ENCODE measurements at places on chromosomes 16 and 17.

DNA sequence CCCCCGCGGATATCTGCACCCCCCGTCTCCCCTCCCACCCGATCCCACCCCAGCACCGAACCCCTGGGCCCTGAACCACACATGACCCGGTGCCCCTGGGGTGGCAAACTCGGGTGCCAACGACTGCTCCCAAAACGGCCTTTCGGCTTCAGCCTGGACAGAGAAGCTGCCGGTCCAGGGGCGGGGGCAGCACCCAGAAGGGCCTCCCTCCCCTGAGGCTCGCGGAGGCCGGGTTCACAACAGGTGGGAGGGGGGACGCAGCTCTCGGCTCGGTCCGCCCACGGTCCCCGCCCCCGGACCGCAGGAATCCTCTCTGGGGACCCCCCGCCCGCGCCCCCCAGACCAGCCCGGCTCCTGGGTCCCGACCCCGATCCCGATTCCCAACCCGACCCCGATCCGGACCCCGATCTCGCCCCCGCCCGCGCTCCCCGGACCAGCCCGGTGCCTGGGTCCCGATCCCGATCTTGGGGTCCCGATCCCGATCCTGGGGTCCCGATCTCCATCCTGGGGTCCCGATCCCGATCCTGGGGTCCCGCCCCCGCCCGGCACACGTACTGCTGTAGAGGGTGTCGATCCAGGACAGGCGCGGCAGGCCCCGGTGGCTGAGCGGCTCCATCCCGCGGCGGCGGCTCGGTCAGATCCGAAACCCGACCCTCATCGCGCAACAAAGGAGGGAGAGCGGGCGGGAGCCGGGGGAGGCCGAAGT, 516 bp downstream of the ABR start:
- no peak for DNase-seq

GRCh38 chr16:55255733-55256282, 68.2 kb upstream of the IRX6 start:
- DNase-seq: no peak

DNA sequence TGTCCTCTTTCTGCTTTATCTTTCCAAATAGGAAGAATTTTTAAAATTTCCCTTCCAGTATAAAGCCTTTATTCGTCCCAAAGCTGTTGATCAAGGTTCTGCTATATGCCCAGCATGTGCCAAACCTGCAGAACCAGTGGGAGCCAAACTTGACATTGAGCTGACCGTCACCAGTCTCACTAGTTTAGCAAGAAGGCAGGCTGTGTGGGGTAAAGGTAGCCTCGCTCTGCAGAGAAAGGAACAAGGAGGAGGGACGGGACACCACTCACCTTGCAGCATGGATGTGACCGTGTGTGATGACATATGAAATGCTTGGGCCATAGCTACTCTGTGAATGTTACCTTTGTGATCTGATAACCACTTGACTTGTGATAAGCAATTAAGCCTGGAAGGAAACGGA, 392.2 kb downstream of the CPPED1 start:
- no peak for DNase-seq

DNA sequence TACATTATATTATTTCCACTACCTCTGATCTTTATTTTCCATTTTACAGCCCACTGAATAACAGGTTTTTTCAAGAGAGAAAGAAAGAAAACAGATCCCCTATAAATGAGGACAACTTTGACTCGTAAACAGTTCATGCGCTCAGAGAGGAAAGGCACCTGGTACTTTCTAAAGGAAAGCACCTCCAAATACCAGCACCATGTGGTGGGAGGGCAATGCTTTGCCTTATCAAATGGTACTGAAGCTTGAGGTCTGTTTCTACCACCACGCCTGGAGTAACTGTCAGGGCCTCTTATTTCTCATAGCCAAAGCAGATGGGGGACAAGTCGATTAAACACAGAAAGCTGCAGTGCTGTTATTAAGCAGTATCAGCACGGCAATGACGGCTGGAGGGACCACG, 510.3 kb upstream of the ZFHX3 start:
- no peak for DNase-seq

DNA sequence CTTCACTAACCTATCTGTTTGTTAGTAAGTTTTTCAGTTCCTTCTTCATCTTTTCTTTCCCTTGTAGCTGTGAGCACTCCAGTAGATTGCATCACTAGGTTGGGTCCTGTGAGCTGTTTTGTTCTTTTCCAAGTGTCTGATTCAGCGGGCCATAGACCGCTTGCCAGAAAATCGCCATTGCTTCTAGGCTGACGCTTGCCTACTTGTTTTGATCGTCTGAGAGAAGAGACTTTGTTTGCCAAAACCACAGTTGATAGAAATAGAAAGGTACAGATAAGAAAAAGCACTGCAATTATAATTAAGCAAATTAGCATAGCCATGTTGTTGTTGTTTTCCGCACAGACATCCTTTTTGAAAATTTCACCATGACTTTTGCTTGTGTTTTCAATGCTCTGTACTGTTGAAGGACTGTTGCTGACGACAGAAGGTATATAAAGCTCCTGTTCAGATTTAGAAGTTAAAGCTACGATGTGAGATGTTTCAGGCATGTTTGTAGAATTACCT, 3.1 kb downstream of the EVI2A start:
- no peak for DNase-seq
